ENCODE measurements at places on chromosomes 11 and 22.

DNA sequence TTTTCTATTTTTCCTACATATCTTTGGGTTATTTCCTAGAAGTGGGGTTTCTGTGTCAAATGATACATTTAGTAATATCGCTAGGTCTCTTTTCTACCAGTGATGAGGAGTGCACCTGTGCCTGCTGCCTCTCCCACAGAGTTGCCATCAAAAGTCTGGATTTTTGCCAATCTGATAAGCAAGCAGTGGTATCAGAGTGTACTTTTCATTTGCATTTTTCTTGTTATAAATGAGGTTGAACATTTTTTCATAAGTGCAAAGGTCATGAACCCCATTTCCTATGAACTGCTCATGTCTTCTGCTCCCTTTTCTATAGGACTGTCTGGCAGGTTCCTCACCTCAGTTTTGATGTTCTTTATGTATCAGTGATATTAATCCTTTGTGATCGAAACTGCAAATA, 1.7 kb downstream of the TRPM5 start:
- DNase-seq: no peak

DNA sequence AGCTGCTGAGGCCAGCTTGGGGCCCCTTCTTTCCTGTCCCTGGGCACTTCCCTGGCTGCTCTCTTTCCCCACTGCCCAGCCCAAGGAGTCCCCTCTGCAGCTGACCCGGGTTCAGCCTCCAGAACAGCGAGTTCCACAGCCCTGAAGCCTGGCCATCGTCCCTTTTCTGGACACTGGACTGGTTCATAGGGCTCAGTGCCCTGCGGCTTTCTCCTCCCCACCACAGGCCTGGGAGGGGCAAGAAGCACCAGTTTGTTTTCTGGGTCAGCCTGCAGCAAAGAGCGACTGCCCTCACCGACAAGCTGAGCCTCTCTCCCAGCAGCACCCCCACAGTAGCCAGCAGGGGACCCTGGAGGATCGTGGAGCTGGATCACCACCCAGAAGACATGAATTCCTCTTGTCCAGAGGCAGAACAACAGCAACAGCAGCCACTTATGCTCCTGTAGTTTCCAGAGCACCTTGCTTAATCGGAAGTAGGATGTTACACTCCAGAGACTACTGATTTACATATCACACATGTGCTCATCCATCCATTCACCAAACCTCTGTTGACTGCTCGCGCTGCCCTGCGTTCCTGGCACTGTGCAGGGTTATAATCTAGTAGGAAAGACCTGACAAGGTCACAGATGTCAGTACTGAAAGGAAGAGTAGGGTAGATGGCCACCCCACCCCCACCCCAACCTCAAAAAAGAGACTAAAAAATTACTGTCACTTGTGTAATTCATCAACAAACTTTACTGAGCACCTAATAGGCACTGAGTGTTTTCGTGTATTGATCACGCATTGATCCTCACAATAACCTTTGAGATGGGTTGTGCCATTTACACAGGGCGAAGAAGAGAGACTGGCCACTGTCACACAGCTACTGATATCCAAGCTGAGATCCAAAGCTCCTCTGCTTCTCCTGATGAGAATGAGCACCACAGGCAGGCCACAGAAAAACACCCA, 13.0 kb upstream of the CXCR5 start:
- peak; percentile 21 for DNase-seq

DNA sequence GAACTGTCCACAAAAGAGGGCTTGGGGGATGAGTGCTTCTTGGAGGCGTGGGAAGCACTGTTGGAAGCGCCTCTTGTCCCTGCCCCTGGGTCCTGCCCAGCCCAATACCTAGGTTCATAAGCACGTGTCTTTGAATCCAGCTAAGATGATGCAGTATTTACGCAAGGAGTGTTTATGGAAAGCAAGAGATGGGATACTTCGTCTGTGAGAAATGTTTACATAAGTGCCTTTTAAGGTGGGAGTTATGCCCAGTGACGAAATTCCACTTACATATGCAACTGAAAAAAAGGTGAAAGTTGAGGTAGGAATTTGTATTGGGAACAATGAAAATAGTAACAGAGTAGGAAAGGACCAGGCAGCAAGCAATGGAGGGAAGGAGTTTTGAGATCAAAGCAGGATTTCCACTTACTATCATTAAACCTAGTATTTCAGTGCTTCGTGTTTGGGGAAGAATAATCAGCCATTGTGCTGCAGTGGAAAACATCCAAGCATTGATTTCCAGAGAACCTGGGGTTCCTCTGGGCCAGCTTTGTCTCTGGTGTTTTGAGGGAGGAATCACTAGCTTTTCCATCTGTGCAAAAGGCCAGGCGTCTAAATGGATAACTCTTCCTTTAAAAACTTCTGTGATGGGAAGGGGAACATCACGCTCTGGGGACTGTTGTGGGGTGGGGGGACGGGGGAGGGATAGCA, 115.3 kb upstream of the TTC12 start:
- no peak for DNase-seq

GRCh38 chr22:20550851-20551744, 43.7 kb downstream of the MED15 start:
- DNase-seq: no peak

GRCh38 chr22:31876156-31876920, 68.0 kb upstream of the YWHAH start:
- no peak for DNase-seq

DNA sequence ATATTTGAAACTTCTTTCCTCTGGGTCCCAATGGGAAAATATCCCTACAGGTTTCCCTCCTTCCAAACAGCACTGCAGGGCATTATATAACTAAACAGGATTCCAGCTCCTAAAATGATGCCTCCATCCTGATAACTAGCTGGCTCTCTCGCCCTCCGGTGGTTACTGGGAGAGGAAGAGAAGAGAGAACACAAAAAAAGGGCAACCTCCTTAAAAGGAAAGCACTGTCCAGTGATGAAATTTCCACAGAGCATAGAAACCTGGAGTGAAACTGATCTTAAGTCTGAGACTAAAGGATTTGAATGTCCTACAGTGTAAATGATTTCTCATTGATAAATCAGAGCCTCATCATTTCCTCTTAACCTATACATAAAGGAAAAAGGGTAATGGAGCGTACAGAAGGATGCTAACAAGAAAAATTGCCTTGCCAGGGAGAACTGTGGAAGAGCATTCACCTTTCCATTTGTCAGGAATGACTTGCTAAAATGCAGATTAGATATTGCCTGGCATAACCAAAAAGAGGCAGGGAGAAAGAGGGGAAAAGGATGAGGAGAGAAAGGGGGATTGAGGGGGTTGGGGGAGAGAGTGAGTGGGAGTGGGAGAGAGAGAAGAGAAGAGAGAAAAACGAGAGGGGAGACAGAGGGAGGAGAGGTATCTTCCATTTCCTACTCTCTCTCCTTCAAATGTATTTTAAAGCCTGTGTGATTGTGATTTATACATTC, 121.3 kb downstream of the APOL5 start:
- DNase-seq: peak; percentile 11

DNA sequence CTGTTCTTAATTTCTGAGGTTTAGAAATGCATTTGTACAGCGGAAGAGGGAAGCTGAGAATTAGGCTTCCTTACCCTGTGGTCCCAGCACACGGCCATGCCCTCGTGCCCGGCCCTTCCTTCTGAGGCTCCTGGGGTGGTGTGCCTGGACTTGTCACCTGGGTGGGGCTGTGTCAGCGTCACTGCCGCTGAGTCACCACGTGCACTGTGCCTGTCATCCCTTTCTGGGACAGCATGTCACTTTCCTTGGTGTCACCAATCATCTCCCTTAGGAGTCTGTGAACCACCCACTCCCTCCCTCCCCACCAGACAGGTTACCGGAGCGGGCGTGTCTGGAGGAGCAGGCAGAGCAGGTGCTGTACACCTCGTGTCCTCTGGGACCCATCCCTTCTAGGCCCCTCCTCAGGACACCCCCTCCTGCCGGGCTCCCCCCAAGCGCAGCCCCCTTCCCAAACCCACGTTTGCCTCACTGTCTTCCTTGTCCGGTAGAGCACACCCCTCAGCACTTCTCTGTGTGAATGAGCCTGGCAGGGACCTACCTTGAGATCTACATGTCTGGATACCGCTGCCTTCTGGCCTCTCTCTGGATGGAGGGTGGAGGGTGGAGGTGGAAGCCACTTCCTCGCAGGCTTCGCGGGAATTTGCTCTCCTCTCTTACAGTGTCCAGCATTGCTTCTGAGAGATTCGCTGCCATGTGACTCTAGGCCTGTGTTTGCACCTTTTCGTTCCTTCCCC, 367.6 kb downstream of the TBC1D22A start:
- no peak for DNase-seq

DNA sequence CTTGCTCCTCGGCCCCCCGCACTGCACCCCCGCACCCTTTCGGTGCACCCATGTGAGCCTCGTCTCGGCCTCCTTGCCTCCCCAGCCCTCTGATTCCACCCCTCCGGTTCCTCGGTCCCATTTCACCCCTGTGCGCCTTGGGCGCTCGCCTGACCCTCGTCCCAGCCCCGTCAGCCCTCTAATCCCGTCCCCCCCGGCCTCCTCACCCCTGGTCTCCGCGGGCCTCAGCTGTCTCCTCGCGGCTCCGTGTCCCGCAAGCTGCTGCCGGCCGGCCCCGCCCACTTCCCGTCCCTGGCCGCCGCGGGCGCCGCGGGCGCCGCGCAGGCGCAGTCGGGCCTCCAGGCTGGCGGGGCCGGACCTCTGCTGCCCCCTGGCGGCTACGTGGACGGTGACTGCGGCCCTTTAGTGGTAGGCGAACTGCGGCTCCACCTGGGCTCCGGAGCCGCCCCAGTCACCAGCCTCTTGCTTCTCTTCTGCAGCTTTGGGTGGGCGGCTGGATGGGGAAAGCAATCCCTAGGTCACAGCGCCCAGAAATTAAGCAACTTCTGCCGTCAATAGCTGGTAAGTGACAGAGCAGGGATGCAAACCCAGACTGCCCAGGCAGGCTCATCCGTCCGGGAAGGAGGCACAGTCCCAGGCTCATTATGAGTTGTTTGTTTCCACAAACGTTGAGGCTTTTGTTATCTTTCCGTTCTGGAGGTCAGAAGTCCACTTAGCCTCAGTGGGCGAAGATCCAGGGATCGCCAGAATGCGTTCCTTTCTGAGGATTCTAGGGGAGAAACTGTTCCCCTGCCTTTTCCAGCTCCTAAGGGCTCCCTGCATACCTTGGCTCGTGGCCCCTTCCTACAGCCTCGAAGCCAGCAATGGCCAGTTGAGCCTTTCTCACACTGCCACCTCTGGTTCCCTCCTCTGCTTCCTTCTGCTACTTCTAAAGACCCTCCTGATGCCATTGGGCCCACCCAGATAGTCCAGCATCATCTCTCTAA, at the start of gene PPM1F:
TSS of gene PPM1F (minus strand) at position 263 of the 986 bp plus-strand sequence. CDS start 6,800 bp downstream, outside the sequence.
- DNase-seq: peak; percentile 94

DNA sequence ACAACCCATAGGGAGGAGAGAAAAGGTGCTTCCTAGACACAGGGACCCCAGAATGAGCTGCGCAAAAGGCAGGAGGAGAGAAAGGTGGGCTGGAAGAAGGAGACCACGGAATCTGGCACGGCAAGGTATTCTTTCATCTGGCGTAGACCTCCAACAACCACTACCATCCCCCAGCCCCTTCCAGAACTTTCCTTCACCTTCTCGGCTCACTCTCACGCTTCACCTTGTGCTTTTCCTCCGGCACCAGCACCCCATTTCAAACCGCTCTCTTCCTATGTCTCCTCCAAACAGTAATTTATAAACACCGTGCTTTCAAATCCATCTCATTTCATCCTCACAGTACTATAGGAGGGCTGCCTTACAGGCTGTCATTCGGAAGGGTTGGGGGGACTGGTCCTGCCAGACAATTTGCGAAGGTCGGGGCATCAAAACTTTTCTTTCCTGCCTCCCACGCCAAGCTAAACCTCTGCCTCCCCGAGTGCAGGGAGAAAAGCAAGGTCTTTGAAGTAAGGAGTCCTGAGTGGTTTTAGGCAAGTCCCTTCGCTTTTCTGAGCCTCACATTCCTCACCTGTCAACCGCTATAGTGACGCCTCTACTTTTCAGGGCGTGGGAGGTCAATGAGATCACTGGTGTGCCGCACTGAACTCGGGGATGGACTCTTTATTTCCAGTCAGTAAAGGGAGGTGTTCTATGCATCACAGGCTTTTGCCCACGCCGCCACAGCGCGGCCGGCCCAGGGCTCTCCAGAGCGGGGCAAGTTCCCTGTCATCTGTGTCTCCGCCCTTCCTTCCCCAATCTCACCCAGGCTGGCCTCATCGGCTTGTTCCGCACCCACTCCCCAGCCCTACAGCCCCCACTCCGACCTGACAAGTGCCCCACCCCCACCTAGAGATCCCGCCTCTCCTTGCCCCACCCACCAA, 800 bp downstream of the KCTD21 start:
- DNase-seq: no peak

DNA sequence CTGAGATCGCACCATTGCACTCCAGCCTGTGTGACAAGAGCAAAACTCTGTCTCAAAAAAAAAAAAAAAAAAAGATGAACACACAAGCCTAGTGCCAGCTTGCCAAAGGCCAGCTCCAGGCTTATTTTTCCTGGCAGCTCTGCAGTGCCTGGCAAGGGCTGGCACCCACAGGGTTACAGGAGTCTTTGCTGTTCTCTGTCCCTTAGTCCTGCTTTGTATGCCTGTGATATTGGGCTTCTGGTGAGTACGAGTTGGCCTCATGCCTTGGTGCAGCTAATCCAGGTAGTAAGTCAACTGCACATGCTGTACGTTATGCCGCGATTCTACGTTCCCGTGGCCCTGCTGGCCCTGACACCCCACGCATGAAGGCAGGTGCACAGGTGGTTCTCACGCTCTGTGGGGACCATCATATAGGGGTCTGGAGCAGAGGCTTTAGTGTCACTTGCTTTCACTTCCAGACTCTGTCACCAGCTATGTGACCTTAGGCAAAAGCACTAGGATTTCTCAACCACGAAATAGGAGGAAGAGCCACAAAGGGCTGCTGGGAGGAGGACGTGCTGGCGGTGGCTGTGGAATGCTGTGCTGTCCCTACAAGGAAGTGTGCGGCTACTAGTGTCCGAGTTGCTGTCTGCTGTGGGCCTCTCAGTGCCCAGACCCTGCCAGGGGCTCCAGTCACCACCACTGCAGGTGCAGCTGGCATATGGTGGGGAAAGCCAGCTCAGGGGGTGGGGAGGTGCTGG, 21.4 kb upstream of the RASL10A start:
- no peak for DNase-seq

DNA sequence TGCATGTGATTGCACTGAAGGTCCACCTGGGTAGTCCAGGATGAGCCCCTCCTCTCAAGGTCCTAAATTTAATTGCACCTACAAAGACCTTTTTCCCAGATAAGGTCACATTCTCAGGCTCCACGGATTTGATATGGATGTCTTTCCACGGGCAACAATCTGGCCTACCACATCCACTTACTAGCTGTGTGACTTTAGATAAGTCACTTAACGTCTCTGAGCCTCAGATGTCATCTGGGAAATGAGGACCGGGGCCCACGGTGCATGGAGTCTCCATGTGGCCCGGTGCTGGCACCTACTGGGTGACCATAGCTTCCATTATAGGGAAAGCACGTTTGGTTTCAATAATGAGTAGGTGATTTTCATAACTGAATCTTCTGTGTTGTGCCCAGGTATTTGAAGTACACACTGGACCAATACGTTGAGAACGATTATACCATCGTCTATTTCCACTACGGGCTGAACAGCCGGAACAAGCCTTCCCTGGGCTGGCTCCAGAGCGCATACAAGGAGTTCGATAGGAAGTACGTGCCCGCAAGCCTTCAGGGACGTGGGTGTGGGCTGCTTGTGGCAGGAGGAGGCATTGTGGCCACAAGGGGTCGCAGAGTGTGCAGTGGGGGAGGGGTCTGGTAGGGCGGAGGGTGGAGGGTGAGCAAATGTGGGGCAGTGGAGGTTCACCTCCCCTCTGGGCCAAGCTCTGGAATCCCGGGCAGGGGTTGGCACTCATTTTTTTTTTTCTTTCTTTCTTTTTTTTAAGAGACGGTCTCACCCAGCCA, 55.7 kb downstream of the ARHGAP8 start:
- DNase-seq: peak; percentile 61

Measured in nephron progenitor cell (in vitro differentiated cells).